ENCODE measurements at places on chromosomes 6 and 20. TPM values are rescaled to one million over a fixed set of nuclear protein-coding genes. Genes with fewer than 3 reads are reported as not detected.

DNA sequence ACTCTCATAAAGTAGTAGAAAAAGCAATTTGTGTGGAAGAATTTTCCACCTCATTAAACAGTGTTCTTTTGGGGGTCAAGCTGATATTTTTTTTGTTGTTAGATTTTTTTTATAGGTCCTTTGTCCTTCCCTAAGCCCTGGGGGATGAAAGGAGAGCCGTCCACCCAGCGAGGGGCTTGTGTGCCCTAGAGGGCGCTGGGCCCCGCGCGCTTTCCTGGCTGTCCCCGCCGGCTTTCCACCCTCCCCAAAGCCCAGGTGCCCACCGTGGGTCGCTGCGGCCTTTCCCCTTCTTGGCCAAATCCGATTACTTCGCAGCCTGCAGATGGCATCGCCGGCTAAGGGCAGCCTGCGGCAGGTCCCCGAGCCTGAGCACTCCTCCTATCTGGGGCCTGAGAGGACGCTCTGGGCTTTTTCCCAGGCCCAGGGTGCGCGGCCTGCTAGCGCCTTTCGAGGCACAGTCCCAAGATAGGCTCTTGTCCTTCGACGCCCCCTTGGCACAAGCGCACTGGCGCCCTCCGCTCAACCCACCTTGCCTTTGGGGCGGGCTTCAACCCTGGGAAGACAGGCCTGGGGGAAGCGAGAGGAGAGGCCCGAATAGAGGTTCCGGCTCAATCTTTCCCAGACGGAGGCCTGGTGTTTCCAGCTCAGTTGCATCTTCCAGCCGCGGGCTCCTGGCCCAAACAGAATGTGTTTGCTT is 33.6 kb downstream of the TFAP2A start:
- DNase-seq: no peak

GRCh38 chr6:170445487-170445886 is 107.6 kb downstream of the PSMB1 start:
- DNase-seq: peak; percentile 55

- no peak for DNase-seq
Measured at GRCh38 chr6:47117314-47117713, 75.2 kb upstream of the ADGRF1 start.

DNA sequence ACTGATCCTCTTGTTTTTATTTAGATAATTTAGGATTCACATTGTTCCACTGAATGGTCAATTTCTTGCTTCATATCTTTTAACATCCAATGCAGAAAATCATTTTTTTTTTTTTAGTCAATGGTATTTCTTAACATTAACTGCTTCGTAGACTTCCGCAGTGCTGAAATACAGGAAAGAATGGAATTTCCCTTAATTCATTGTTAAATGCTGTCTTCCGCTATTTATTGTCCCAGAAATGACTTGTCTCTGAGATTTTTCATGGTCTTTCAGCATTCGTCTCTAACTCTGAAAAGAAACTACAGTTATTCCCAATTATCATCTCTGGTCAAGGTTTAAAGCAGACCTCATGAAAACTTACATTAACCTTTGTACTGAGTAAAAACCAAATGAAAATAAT is 1029.1 kb upstream of the MANEA start:
- DNase-seq: no peak

The AIF1 gene
- 68.3 TPM for total RNA-seq

The MATN4 gene
- total RNA-seq: 0.69 TPM

The RPL10A gene
- total RNA-seq: 875 TPM
